ENCODE measurements at places on chromosomes 16 and 17. TPM values are rescaled to one million over a fixed set of nuclear protein-coding genes. Genes with fewer than 3 reads are reported as not detected.

GRCh38 chr16:24854607-24855171, 8.9 kb downstream of the SLC5A11 start:
- no peaks in the 10 kb centered on the region for H3K4me1 ChIP-seq
- no peak for DNase-seq
- H3K36me3 ChIP-seq: no peaks in the 10 kb centered on the region
- no peak overlapping the region for H3K4me3 ChIP-seq
- H3K27ac ChIP-seq: no peak overlapping the region
- no peaks in the 10 kb centered on the region for H3K27me3 ChIP-seq

Gene RCVRN
- not detected for total RNA-seq

DNA sequence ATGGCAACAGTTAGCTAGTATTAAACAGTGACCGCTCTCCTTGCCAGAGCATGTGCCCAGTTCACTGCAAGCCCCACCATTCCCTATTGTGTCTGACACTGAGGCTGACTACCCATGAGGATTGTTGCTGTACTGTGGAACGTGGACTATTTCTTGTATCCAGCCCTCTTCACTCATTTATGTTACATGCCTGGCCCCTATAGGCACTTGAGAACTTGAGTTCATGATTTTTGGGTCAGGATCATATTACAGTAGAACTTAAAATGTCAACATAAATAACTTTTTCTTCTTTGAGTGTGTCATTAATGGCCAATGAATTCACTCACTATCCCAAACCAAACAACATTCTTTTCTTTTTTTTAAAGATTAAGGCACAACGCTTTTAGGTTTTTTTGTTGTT, 55.7 kb downstream of the LYRM1 start:
- no peaks in the 10 kb centered on the region for H3K27me3 ChIP-seq
- DNase-seq: no peak
- H3K36me3 ChIP-seq: no peaks in the 10 kb centered on the region
- H3K4me3 ChIP-seq: no peak overlapping the region
- H3K4me1 ChIP-seq: no peaks in the 10 kb centered on the region
- no peak overlapping the region for H3K27ac ChIP-seq

Gene MT3
- not detected for total RNA-seq

GRCh38 chr17:41527063-41528023, 765 bp downstream of the KRT19 start:
- peaks cover 15% of the 10 kb centered on the region for H3K27me3 ChIP-seq
- H3K4me3 ChIP-seq: peak overlapping the region; percentile 54
- H3K27ac ChIP-seq: no peak overlapping the region
- H3K4me1 ChIP-seq: peaks cover 5% of the 10 kb centered on the region

- H3K27ac ChIP-seq: no peak overlapping the region
- H3K27me3 ChIP-seq: no peaks in the 10 kb centered on the region
These were observed 2.2 kb downstream of the MMP28 start for GRCh38 chr17:35793257-35793656.

Gene ACAP1
- 12.0 TPM for total RNA-seq

Gene CSH1
- total RNA-seq: not detected

Gene EPN3
- total RNA-seq: 0.85 TPM

DNA sequence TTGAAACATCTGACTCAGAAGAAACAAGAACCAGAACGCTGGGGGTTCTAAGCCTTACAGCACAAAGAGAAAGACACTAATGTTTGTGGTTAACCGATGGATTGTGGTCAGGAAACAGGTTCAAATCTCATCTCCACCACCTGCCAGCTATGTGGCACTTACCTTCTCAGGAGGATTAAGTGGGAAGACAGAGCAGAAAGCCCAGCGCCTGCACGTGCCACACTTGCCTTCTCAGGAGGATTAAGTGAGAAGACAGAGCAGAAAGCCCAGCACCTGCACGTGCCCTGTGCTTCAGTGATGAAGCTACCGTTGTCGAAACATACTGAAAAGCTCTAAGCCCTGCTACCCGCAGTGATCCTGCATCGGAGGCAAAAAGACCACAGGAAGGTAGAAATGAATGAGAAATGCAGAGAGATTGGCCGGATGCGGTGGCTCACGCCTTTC, 90.6 kb downstream of the NXN start:
- no peak overlapping the region for H3K27ac ChIP-seq
- no peaks in the 10 kb centered on the region for H3K36me3 ChIP-seq
- no peaks in the 10 kb centered on the region for H3K4me1 ChIP-seq
- no peaks in the 10 kb centered on the region for H3K27me3 ChIP-seq

Gene UTP4
- total RNA-seq: 45.9 TPM

Gene CCDC154
- not detected for total RNA-seq

Gene CASKIN2
- 112 TPM for total RNA-seq

Gene DOC2B
- total RNA-seq: 200 TPM

- H3K27me3 ChIP-seq: peaks cover 10% of the 10 kb centered on the region
- no peak for DNase-seq
- H3K4me3 ChIP-seq: peak overlapping the region; percentile 8
- peaks cover 7% of the 10 kb centered on the region for H3K4me1 ChIP-seq
- no peak overlapping the region for H3K27ac ChIP-seq
These were observed 12.3 kb downstream of the CHMP6 start for GRCh38 chr17:81003711-81004475.

Gene PDILT
- not detected for total RNA-seq

- no peak overlapping the region for H3K4me3 ChIP-seq
- no peak overlapping the region for H3K27ac ChIP-seq
- no peaks in the 10 kb centered on the region for H3K4me1 ChIP-seq
- H3K27me3 ChIP-seq: no peaks in the 10 kb centered on the region
- no peaks in the 10 kb centered on the region for H3K36me3 ChIP-seq
These were observed 41.5 kb upstream of the TEKT3 start for GRCh38 chr17:15382914-15383313.

GRCh38 chr16:89565506-89566372, 5.3 kb downstream of the RPL13 start:
- peak overlapping the region; percentile 14 for H3K4me3 ChIP-seq
- no peak for DNase-seq
- no peak overlapping the region for H3K27ac ChIP-seq
- H3K27me3 ChIP-seq: no peaks in the 10 kb centered on the region
- peaks cover 20% of the 10 kb centered on the region for H3K4me1 ChIP-seq
- peaks cover 34% of the 10 kb centered on the region for H3K36me3 ChIP-seq

DNA sequence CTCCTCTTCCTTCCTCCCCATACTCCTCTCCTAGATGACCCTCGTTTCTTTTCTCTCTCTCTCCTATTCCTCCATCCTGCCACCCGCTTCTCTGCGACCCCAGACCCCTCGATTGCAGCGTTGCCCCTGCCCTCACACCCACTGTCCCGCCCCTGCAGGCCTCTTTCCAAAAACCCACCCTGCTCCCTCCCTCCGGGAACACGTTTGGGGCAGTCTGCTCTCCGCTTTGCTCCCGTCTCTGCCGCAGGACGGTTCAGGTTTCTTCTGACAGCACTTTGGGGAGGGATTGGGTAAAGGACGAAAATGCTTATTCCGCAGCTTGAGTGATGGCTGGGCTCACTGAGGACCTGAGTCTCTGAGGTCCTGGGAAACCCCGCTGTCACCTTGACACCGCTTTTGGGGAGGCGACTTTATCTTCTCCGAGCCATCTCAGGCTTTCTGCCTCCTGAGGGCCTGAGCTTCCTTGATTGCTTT, 690 bp downstream of the NDE1 start:
- peak overlapping the region; percentile 83 for H3K27ac ChIP-seq
- no peaks in the 10 kb centered on the region for H3K36me3 ChIP-seq
- H3K4me3 ChIP-seq: peak overlapping the region; percentile 68
- H3K4me1 ChIP-seq: no peaks in the 10 kb centered on the region

DNA sequence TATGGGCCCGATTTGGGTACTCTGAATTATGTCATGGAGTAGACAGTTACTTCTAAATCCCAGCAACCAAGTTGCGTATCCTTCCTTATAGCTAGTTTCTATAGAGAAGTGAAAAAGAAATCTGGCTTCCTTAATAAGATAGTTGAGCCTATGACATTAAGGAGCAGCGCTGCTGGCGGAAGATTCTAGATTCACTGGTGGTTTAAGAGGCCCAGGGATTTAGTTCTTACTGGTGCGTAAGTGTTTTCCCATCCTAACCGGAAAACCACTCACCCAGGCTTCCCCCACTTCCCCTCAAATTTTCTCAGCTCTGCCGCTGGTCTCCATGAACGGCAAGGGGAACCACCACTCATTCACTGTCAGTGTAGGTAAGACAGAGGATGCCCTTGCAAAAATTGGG, 230.4 kb downstream of the CPPED1 start:
- H3K4me1 ChIP-seq: no peaks in the 10 kb centered on the region
- no peaks in the 10 kb centered on the region for H3K27me3 ChIP-seq

Gene EXOC3L1
- 11.2 TPM for total RNA-seq

Gene KRTAP2-3
- total RNA-seq: not detected

DNA sequence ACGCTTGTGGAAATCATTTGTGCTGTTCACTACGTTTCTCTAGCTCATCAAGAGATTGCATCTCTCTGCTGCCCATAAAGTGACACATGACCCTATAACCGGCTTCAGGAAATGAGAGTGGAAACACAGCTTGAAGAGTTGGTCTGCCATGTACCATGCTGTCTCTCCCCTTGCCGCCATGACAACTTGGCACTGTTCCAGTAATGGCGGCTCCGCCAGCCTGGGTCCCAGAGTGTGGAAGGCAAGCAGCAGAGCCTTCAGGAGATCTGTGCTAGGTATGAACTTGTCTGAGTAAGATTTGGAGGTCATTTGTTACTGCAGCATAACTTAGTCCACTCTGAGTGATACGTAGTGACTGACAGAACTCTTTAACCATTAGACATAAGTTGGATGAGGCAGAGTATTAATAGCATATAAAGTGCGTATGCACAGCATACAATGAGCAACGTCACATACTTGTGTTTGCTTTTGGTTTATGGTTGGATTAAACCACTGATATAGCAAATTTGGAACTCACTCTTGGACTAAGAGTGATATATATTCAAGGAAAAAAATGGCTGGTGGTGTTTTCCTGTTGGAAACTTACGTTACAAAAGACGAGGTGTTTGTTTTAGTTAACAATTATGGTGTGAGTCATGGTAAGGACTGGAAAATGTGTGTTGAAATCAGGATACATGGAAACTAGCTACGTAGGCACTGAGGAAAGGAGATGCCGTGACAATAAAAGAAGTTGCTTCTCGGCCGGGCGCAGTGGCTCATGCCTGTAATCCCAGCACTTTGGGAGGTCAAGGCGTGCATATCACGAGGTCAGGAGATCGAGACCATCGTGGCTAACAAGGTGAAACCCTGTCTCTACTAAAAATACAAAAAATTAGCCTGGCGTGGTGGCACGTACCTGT, 24.4 kb upstream of the PMP22 start:
- no peaks in the 10 kb centered on the region for H3K4me1 ChIP-seq
- H3K27me3 ChIP-seq: no peaks in the 10 kb centered on the region
- H3K4me3 ChIP-seq: no peak overlapping the region
- H3K27ac ChIP-seq: no peak overlapping the region
- DNase-seq: no peak
- no peaks in the 10 kb centered on the region for H3K36me3 ChIP-seq

- H3K27ac ChIP-seq: no peak overlapping the region
- no peak for DNase-seq
- no peaks in the 10 kb centered on the region for H3K27me3 ChIP-seq
- H3K4me3 ChIP-seq: no peak overlapping the region
- peaks cover 7% of the 10 kb centered on the region for H3K4me1 ChIP-seq
- no peaks in the 10 kb centered on the region for H3K36me3 ChIP-seq
These were observed 15.4 kb downstream of the C17orf78 start for GRCh38 chr17:37391146-37391545.

Gene DHODH
- total RNA-seq: 8.6 TPM

Gene WFDC1
- 126 TPM for total RNA-seq

- no peak for DNase-seq
- H3K4me3 ChIP-seq: no peak overlapping the region
- no peaks in the 10 kb centered on the region for H3K27me3 ChIP-seq
- no peak overlapping the region for H3K27ac ChIP-seq
- no peaks in the 10 kb centered on the region for H3K36me3 ChIP-seq
- H3K4me1 ChIP-seq: peaks cover 14% of the 10 kb centered on the region
These were observed 17.0 kb downstream of the KSR1 start for GRCh38 chr17:27473190-27473747.

Gene LRRC45
- 2.0 TPM for total RNA-seq

GRCh38 chr16:70697594-70698170, 11.8 kb upstream of the MTSS2 start:
- H3K27ac ChIP-seq: peak overlapping the region; percentile 72
- H3K4me1 ChIP-seq: peaks cover 77% of the 10 kb centered on the region
- no peak for DNase-seq
- no peaks in the 10 kb centered on the region for H3K27me3 ChIP-seq

GRCh38 chr17:62919388-62919787, 46.6 kb upstream of the TANC2 start:
- no peaks in the 10 kb centered on the region for H3K36me3 ChIP-seq
- DNase-seq: no peak

- no peaks in the 10 kb centered on the region for H3K4me1 ChIP-seq
- H3K27ac ChIP-seq: no peak overlapping the region
- no peak overlapping the region for H3K4me3 ChIP-seq
- DNase-seq: no peak
These were observed 14.4 kb downstream of the TRIM25 start for GRCh38 chr17:56899403-56899802.

DNA sequence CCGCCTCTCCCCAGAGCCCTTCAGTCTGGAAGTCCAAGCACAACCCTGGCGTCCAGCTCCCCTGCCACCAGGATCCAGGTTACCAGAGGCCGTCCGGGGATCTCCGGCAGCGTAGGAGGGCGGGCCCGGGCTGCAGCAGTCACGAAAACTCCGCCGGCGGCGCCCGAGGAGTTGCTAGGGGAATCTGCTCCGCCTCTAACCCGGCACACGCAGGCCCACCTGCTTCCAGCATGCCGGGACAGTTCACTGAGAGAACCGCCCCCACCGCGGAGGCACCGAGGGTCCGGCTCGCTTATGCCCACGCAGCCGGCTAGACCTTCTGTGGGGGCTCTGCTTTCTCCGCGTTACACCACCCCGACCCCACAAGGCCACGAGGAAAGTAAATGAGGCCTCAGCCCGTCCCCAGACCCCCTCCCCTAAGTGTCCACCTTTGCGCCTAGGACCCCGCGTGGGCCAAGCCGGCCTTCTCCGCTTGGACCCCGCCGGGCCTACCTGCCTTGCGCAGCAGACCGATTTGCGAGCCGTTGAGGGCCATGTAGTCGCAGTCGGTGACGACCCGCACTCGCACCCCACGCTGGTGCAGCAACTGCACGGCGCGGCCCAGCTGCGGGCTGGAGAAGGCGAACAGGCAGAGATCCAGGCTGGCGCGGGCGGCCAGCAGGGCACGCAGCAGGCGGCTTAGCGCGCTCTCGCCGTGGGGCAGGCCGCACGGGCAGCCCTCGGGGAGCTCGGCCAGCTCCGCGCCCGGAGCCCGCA, 587 bp downstream of the PLD6 start:
- peaks cover 4% of the 10 kb centered on the region for H3K36me3 ChIP-seq
- peaks cover 13% of the 10 kb centered on the region for H3K4me1 ChIP-seq
- DNase-seq: peak; percentile 81
- H3K4me3 ChIP-seq: peak overlapping the region; percentile 81
- peak overlapping the region; percentile 90 for H3K27ac ChIP-seq

GRCh38 chr16:66847533-66848067, 3.4 kb downstream of the CA7 start:
- H3K4me1 ChIP-seq: peaks cover 18% of the 10 kb centered on the region
- H3K4me3 ChIP-seq: no peak overlapping the region
- H3K27ac ChIP-seq: no peak overlapping the region
- H3K36me3 ChIP-seq: no peaks in the 10 kb centered on the region
- peaks cover 15% of the 10 kb centered on the region for H3K27me3 ChIP-seq

Data from ascending aorta (tissue), 2 donors.